ENCODE measurements at places on chromosomes 2 and 18.

DNA sequence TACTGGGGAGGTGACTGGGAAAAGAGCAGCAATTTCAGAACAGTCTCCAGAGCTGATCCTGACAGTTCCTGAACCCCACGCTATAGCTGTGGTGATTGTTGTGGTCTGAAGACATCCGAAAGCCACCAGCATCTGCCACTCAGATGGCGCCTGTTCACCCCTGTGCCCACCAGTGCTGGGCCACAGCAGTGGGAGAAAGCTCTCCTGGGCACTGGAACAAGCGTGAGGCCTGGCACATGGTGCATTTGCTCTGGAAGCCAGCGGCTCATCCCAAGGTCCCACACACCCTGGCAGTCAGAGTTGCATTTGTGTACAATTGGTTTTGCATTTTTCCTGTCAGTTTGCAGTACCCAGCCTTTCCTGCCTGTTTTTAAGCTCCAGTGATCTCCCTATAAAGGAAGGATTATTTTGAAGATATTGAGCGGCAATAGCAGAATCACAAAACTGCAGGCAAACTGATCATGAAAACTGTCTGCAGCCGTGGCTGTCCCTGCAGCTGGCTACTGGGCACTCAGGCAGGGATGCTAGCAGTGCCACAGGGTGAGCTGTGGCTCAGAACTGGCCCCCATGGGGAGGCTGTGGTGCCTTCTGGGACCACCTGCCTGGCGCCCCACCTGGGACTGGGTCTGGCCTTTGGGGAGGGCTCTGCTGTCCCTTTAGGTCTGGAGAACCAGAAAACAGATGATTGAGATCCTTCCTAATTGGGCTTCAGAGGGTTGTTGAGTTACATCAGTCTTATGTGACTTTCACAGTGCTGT lies 30.1 kb downstream of the IMPA2 start:
- no peak for DNase-seq

DNA sequence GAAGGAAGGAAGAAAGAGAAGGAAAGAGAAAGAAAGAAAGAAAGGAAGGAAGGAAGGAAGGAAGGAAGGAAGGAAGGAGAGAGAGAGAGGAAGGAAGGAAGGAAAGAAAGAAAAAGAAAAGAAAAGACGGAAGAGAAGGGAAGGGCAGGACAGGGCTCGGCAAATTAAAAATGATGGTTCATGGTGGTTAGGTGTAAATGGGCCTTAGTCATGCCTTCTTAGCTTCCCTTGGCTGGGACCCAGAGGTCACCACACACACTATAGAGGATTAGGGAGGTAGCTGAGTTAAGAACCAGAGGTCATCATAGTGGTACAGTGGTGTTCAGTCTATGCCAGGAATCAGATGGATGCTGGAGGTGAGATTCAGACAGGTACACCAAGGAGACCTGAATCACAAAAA lies 9.3 kb upstream of the ATL2 start:
- no peak for DNase-seq

DNA sequence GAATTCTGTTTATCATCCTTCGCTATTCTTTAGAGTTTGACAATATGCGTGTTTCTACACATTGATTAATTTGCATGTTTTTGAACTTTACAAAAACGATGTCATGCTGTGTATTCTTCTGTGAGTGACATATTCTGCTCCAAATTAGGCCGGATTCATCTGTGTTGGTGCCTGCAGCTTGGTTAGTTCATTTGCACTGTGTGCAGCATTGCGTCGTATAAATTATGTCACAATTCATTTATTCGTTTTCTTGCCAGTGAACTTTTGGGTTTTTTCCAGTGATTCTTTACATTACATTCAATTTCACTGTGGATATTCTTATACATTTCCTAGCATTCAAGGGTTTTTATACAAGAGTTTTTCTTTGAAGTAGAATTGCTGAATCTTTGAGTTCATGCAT lies 118.3 kb downstream of the KCNF1 start:
- no peak for DNase-seq

DNA sequence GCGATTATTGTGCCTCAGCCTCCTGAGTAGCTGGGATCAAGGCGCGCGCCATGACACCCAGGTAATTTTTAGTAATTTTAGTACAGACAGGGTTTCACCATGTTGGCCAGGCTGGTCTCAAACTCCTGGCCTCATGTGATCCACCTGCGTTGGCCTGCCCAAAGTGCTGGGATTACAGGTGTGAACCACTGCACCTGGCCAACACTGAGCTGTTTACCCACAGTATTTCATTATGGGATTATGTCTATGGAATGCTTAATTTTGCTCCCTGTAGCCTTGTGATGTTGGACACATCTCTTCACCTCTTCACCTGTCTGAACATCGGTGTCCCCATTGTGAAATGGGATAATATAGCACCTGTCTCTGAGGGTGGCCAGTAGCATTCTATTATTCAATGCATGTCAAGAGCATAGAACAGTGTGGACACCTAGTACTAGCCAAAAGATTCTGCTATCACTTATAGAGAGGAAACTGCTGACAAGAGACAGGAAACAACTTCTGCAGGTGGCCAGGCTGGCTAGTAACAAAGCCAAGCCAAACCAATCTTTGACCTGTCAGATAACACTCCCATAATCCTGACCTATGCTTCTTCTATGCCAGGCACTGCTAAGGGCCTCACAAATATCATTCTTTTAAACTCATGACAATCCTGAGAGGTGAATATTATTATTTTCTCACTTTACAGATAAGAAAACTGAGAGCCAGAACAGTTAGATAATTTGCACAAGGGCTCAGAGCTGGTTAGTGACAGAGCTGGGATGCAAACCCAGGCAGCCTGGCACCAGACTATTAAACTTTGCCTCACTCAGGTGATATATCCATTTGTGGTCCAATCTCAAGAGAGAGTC lies 29.4 kb upstream of the REEP1 start:
- DNase-seq: no peak

GRCh38 chr2:213787869-213788268 lies 503.6 kb downstream of the SPAG16 start:
- DNase-seq: no peak

GRCh38 chr2:62424899-62425298 lies 81.1 kb downstream of the TMEM17 start:
- DNase-seq: no peak

GRCh38 chr2:204452464-204453023 lies 92.7 kb upstream of the PARD3B start:
- DNase-seq: peak; percentile 28

- no peak for DNase-seq
These were observed 32.5 kb downstream of the GPR45 start for GRCh38 chr2:105274046-105274445.

GRCh38 chr2:29262681-29263260 lies 147.6 kb downstream of the CLIP4 start:
- DNase-seq: peak; percentile 72

- no peak for DNase-seq
These were observed 162.0 kb upstream of the MSH6 start for GRCh38 chr2:47620770-47621437.

DNA sequence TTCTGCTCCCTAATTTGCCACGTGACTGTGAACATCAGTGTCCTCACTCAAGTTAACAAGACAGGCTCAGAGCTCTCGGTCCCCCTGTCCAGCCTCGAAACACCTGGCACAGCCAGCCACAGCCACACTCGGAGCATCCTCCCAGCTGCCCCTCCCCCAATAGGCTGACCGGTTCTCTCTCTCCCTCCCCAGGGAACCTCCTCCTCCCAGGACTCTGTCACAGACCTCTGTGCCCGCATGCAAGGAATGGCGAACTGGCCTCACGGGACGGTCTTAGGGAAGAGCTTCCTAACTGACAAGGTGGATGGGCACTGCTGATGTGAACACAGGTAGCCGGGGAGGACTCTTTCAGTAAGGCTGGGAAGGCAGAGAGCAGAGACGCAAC lies 18.8 kb downstream of the CYP26B1 start:
- DNase-seq: no peak

- DNase-seq: peak; percentile 71
These were observed 27.7 kb upstream of the MAPRE3 start for GRCh38 chr2:26942543-26943295.

DNA sequence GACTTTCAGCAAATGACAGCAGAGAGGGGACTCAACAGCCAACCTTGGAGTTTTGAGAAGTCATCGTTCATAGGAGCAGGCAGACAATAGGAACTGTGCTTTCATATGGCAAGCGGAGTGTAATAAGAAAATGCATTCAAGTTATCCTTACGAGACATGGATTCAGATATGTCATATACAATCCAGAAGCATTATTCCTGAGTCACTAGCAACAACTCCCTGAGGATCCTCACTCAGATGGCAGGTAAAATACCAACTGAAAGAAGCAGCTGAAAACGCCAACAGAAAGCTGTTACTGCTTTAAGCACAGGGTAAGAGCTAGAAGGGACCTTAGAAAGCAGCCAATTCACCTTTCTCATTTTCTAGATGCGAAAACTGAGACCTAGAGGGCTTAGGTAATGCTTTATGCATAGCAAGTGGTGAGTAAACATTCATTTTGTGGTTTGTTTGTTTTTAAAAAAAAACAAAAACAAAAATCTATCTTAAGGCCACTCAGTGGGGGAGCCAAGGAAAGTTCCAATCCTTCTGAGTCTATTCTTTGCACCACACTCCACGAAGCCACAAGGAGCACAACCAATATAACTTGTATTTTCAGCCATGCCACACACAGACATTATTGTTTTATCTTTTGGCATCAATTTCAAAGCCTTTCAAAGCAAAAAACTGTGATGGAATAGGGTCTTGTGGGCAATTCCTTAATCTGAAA lies 89.1 kb upstream of the RIOK3 start:
- DNase-seq: no peak

GRCh38 chr2:6309415-6310255 lies 556.1 kb downstream of the CMPK2 start:
- no peak for DNase-seq

DNA sequence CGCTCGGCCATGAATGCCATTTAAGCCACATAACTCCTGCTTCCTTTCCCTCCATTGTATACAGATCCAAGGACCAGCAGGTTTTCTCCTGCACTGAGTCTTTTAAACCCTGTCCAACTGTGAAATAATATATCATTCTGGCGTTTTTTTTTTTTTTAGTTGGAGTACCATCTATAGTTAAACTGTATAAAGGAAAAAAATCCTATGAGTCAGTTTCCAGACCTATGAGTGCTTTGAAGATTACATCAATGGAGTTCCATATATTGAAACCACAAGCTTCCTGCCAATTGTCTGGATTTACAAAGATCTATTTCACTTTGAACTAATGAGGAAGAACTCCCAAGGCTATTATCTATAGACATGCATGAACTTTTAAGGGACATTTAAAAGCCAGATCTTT lies 2.4 kb upstream of the MALT1 start:
- DNase-seq: no peak

DNA sequence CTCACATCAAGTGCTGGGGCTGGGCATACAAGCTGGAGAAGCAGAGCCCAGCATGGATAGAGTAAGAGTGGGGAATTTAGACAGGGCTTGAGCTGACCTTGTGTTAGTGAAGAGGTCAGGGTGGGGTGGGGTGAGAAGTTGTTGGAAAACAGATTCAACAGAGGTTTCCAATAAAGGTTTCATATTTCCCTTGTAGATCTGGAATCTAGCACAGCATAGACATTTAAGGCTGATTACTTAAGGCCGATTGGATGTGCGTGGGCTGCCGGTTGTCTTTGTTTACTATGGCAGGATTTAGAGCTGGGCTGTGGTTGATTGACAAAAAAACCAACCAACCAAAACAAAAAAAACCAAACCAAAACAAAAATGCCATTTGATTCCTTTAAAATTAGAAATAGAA lies 114.9 kb upstream of the SEC11C start:
- no peak for DNase-seq

GRCh38 chr2:708667-709066 lies 31.5 kb upstream of the TMEM18 start:
- no peak for DNase-seq

GRCh38 chr2:122389694-122390093 lies 634.2 kb downstream of the TSN start:
- no peak for DNase-seq

- peak; percentile 55 for DNase-seq
These were observed 112.2 kb downstream of the TRIB2 start for GRCh38 chr2:12828980-12829379.

- no peak for DNase-seq
These were observed 52.9 kb downstream of the PPP1R1C start for GRCh38 chr2:182038576-182038975.

GRCh38 chr2:240917009-240917683 lies 11.0 kb downstream of the CROCC2 start:
- DNase-seq: no peak

DNA sequence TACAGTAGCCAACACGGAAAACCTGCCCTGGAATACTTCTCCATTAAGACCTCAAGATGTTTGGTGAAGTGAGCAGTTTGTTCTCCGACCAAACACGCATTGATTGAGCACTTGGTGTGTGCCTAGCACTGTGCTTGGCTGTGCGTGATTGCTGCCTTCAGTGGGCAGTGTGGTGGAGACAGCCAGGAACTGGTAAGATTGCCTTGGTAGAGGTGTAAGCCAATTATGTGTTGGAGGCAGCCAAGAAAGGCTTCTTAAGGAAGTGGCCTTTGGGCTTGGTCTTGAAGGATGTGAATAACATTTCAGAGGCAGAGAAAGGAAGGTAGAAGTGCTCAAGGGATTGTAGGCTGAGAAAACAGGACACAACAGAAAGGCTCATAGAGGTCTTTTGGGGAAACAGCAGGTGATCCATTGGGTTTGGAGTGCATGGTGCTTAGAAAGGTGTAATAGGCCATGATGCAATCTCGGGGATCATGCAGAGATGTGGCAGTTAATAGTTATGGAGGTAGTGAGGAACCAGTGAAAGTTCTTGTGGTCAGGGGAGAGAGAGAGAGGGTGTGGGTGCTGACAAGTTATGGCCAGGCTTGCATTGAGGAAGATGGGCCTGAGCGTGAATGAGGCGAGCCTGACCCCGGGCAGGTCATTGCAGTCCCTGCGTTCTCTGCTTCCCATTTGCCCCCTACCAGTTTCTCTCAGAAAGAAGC lies 6.3 kb downstream of the B3GNT2 start:
- DNase-seq: no peak

GRCh38 chr18:11343096-11343495 lies 193.7 kb upstream of the PIEZO2 start:
- no peak for DNase-seq

GRCh38 chr2:16014041-16014787 lies 73.9 kb downstream of the MYCN start:
- DNase-seq: peak; percentile 100

- DNase-seq: no peak
These were observed 13.4 kb downstream of the ITGA6 start for GRCh38 chr2:172440795-172441194.

- no peak for DNase-seq
These were observed 174.0 kb downstream of the TWIST2 start for GRCh38 chr2:239021651-239022436.

GRCh38 chr18:398935-399630 lies 101.4 kb downstream of the COLEC12 start:
- no peak for DNase-seq

- DNase-seq: no peak
These were observed 119.5 kb upstream of the ZFP36L2 start for GRCh38 chr2:43345872-43346271.

- no peak for DNase-seq
These were observed 7.5 kb upstream of the PTPN2 start for GRCh38 chr18:12891561-12891960.

DNA sequence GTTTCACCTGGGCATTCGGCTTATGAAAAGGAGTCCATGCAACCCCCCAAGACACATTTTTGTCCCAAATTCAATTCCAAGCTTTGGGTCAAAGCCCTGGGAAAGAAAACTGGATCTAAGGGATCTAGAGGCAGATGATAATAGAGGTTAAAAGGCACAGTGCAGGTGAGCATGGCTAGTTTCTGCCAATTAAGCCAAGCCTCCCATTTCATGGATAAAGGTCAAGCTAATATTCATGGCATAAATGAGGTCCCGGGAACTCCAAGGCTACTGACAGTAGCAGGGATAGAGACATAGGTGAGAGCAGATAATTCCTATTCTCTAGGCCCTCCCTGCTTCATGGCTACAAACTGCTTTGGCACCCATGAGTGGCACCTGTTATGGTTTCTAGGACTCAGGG lies 83.1 kb downstream of the CAMKMT start:
- no peak for DNase-seq
